ENCODE measurements at places on chromosomes 5 and 9. TPM values are rescaled to one million over a fixed set of nuclear protein-coding genes. Genes with fewer than 3 reads are reported as not detected.

Gene HNRNPA0
- total RNA-seq, result 29.4 TPM

GRCh38 chr9:114375386-114376175, 12.2 kb downstream of the AKNA start:
- no peak for DNase-seq

GRCh38 chr9:90881648-90882047, 80.0 kb downstream of the SYK start:
- DNase-seq, result no peak

Gene STPG3
- not detected for total RNA-seq

DNA sequence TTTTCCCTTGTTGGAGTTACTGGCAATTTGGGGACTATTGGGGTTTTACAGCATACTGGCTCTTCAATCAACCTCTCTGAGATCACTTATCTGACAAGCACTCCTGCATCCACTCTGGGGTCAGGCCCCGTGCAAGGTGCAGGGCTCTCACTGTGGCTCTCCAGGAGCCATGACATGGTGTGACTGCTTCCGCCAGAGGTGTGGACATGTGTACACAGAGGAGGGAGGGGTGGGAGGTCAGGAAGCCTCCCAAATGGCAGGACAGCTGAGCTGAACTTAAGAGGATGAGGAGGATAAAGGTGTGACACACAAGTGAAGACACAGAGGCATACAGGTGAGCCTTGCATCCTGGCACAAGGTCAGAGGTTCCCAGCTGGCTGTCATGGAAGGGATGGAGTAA, 24.3 kb downstream of the SHB start:
- DNase-seq, result no peak

Gene USP20
- 41.0 TPM for total RNA-seq

Gene DIPK1B
- total RNA-seq, result 8.8 TPM

Gene EIF4E1B
- not detected for total RNA-seq

Gene ODF2
- 26.4 TPM for total RNA-seq

GRCh38 chr9:85118990-85119755, 449.6 kb downstream of the NTRK2 start:
- DNase-seq, result no peak

DNA sequence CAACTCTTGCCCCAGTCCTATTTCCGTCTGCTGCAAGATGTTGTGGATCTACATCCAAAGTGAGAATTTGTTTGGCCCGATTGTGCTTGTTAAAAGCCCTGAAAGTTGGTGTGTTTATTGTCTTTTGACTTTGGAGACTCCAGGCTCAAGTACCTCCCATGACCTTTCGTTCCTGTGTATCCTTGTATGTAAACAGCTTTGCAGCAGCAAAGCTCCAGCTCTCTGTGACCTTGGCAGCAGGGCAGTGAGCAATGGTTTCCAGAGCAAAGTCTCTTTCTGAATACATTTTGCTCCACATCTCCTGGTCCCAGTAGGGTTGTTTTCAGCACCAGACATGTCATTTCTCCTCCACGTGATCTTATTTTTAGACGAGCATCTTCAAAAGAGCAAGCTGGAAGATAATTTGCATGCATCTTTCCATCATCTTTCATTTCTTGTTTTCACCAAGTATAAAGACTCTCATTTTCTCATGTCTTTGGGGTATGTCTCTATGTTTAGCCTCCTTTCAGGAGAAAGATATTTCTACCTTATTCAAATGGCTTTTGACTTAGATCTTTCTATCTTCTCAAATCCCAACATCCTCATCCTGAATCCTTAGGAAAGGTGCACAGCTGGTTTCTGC, 68.1 kb upstream of the ERCC6L2 start:
- DNase-seq, result peak; percentile 30

DNA sequence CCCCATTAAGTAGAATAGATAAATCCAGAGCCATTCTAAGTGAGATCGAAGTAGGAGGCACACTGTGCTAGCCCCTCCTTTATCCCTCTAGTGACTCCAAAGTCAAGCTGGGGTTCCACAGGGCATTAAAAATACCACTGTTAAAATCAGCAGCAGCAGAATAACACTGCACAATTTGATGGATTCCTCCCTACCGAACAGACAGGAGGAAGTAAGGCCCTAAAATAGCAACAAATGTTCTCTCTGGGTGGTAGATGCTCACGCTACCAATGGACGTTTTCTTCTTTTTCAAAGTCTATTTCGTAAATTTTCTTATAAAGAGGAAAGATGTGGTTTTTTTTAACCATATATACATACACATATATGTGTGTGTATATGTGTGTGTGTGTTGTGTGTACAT, 54.4 kb downstream of the FBXW11 start:
- DNase-seq, result no peak

- DNase-seq, result no peak
These were observed 515 bp upstream of the AGPAT2 start for GRCh38 chr9:136687721-136688223.
